ENCODE measurements at places on chromosomes 4 and X.

DNA sequence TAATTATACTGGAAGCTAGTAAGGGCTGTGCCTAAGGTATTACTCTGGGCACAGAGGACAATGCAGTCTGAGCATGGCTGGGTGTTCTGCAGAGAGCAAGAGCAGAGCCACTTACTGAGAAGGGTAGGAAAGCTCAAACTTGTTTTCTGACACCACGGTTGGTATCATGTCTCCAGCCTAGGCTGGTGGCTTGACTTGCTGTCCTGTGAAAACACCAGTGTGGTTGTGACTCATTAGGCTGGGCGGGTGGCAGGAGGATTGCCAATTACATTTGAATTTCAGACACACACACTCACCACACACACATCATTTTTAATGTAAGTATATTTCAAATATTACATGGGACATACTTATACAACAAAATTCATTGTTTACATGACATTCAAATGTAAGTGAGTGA is 19.7 kb upstream of the MTM1 start:
- DNase-seq: peak; percentile 32

DNA sequence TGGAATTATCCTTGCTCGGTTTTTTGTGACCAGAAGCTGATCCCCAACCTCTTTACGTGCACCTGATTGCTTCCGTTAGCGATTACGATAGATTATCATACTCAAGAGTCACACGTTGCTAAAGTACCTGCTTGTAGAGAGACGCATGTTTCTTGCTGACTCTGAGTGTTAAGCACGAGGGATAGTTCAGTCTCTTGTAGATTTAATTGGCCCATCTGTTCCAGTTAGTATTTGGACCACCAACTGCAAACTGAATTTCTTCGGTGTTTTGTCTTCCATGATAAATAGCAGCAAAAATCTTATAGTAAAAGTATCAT is 516 bp upstream of the COX18 start:
- no peak for DNase-seq

DNA sequence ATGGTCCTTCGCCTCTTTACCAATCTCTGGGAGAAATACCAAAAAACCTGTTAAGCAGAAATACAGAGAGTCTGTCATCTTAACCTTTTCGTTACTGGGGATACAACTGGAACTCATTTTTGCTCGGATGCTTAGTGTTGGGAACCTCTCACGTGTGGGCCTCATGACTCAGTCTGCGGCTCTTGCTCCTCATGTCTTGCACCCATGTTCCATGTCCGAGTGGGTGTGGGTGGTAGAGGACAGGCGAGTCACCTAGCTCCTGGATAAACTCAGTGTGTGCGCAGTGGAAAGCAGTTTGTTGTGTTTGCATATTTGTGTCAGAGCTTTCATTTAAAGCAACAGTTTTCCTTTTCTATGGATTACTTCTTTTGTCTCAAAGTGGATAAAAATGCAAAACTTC is 70.6 kb downstream of the TNIP2 start:
- no peak for DNase-seq

DNA sequence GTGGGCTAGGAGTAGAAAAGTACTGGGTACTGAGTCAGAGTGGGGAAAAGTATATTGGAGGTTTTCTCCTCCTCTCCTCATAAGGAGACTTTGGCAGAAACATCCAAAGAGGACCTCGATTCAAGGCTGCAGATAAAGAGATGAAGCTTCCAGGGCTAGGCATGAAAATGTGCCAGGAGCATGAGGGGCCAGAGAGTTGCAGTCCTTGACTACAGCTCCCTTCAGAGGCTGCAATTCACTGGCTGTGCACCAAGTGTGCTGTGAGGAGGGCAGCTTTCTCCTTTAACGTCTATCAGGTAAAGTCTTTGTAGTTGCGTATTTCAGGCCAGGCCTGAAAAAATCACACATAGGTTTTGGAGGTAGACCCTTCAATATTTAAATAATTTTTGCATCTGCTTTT is 174.9 kb upstream of the VEGFC start:
- DNase-seq: no peak

GRCh38 chrX:120311727-120312063 is 434 bp upstream of the TMEM255A start:
- DNase-seq: no peak

GRCh38 chr4:25303578-25303977 is 9.0 kb upstream of the ZCCHC4 start:
- DNase-seq: no peak

DNA sequence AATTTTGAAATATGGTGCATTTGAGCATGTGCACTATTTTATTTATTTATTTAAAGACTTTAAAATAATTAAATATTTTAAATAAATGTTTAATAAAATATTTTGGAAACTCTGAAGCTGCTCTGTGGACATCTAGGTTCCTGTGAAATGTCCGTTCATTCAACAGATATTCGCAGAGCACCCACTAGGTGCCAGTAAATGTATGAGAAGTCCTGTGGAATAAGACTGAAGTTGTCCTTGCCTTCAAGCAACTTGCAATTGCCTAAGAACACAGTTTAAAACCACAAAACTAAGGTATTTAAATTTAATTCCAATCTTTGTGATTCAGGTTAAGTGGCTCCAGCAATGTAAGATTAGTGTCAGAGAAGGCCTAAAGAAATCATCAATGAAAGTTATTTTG is 306.7 kb downstream of the GBA3 start:
- DNase-seq: no peak

- DNase-seq: no peak
Observed at GRCh38 chrX:10936976-10937375, 174.2 kb upstream of the HCCS start.

DNA sequence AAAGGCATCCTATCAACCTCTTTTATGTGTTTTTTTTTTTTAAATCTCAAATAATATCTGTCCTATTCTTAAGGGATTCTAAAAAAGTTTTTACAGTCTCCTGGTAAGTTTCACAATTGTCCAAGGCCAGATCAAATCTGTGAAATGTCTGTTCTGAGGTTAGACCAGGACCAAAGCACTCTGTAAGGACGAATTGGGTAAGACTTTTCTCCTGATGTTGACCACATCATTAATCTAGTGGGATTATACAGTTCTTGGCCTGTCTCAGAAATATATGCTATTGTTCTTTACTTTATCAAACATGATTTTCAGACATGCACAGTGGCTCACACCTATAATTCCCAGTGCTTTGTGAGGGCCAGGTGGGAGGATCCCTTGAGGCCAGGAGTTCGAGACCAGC is 45.8 kb upstream of the TMEM131L start:
- DNase-seq: no peak

GRCh38 chr4:180727478-180727877 is 1515.7 kb upstream of the TENM3 start:
- DNase-seq: no peak

- no peak for DNase-seq
Observed at GRCh38 chrX:121322159-121322558, 274.7 kb downstream of the GLUD2 start.

DNA sequence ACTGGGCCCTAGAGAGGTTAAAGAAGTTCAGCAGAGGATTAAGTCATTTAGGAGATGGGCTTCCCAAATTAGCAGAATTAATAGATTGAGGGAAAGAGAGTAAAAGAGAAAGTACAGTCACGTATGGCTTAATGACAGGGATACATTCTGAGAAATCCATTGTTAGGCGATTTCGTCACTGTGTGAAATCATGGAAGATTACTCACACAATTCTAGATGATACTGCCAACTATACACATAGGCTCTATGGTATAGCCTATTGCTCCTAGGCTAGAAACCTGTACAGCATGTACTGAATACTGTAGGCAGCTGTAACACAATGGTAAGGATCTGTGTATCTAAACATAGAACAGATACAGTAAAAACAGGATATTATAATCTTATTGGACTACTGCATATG is 180.6 kb downstream of the RNF150 start:
- peak; percentile 18 for DNase-seq

DNA sequence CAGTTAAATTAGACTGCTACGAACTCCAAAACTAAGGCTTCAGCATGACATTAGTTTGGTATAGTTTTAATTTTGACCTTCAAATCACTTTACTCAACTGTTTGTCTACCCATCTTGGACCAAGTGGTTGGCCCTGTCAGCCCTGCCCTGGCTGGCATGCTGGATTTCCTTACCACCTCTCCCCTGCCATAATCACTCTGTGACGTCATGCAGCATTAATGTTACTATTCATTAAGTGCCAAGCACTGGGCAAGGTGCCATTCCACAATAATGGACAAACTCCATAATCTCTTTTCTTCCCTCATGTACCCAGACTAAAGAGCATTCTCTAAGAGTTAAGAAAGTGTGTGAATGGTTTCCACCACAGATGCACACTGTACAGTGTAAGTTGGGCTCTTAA is 277.0 kb upstream of the INTU start:
- no peak for DNase-seq

DNA sequence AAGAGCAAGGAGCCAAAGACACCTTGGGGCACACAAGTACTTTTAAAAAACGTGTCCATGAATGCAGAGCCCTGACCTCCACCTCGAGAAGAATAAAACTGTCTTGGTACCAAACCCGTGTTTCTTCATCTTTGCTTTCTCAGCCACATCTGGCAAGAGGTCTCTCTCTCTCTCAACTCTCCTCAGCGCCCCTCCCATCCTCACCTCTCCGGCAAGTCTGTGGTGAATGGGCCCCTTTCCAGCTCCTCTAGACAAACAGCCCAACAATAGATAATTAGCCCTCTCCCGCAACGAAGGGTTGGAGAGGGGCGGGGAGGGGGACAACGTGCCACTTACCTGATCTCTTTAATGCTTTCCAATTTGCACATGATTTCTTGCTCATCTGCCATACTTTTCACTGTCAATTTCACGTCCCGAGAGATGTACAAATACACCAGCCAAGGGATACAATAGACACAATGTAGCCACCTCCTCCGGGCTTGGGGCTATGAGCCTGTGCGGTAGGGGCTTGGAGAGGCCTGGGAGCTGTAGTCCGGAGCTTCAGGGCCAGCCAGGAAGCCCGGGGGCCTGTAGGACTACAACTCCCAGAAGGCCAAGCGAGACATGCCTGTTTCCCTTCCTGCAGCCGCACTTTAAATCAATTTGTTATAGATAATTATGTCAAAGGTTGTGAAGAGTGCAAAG is at the start of gene ZC4H2:
TSS of gene ZC4H2 (minus strand) at position 462 of the 684 bp plus-strand sequence. CDS start at position 389, 73 bp downstream.
- peak; percentile 72 for DNase-seq

- no peak for DNase-seq
Observed at GRCh38 chr4:124212815-124213630, 499.5 kb downstream of the ANKRD50 start.

DNA sequence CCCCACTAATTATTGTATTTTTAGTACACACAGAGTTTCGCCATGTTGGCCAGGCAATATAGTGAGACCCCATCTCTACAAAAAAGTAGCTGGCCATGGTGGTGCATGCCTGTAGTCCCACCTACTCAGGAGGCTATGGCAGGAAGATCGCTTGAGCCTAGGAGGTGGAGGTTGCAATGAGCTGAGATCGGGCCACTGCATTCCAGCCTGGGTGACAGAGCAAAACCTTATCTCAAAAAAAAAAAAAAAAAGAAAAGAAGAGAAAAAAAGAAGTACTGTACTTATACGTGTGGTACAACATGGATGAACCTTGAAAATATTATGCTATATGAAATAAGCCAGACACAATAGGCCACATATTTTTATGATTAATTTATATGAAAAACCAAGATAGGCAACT is 9.9 kb upstream of the WDR45 start:
- no peak for DNase-seq

DNA sequence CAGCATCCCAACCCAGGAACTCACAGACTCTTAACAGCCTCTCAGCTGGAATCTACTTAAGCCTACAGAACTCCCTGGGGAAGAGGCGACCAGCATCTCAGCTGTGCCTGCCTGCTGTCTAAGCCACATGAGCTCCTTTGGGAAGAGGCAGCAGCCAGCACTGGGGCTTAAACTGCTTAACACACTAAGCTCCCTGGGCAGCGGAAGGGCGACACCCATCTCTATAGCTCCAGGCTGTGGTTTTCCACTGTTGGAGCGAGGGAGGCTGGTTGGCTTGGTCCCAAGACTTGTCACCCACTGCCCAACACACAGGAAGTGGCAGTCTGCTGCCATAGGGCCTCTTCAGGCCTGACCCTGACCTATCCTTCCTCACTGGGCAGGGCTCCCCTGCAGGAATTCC is 1544.1 kb upstream of the ADGRL3 start:
- DNase-seq: no peak

DNA sequence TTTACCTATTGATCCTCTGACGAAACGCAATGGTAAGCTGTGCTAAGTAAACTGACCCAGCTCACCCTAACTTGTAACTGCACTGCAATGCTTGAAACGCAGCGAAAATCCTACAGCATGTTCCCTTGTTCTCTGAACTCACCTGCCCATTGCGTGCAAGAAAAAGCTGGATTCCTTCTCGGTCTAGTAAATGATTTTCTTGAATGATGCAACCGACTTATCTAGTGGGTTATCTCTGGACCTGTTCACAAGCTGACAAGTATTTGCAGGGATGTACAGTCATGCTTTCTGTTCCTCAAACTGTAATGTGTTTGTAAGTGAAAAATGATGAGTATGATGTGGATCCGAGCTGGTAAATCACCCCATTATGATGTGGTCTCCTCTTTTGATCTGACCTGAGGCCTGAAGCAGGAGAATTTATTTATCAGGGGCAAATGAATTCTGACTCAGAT is 140.1 kb downstream of the BTC start:
- peak; percentile 58 for DNase-seq

- DNase-seq: no peak
Observed at GRCh38 chr4:110477836-110478235, 1.9 kb downstream of the ENPEP start.
